GF-D8 (cell line): ENCODE measurements at places on chromosomes 11 and 22.

DNA sequence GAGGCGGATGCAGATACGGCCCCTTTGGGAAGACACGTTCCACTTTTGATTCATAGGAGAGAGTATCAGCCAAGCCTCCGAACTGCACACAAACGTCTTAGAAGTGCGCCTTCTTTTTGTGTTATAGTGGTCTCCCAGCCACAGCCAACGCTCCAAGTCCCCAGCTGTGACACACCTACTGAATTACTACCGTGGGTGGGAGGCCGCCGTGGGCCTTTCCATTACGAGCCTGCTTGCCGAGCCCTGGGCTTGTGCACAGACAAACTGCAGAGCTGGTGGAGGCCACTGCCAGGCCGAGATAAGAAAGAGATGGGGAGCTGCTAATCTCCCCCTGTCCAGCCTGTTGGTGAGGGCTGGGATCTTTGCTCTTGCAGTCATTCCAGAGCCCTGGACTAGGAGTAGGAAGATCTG lies 761 bp downstream of the HMBS start:
- DNase-seq = peak; percentile 68

DNA sequence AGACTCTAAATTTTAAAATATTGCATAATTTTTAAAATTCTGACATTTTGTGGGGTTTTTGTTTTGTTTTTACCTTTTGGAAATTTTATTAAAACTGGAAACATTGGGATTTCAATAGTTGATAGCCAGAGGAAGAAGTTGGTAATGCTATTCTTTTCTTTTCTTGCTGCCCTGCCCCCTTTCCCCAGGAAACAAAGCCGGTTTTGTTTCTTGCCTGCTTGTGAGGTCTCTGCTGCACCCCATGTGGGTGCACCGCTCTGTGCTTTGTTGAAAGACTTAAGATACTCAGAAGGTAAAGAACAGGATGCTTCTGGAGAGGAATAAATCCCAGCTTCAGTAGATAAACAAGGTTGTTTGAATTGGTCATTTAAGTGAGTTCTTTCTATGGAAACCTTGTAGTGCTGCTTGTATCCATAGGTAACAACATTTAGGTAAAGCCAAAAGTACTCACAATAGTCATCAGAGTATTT lies 87.5 kb downstream of the YAP1 start:
- no peak for DNase-seq

DNA sequence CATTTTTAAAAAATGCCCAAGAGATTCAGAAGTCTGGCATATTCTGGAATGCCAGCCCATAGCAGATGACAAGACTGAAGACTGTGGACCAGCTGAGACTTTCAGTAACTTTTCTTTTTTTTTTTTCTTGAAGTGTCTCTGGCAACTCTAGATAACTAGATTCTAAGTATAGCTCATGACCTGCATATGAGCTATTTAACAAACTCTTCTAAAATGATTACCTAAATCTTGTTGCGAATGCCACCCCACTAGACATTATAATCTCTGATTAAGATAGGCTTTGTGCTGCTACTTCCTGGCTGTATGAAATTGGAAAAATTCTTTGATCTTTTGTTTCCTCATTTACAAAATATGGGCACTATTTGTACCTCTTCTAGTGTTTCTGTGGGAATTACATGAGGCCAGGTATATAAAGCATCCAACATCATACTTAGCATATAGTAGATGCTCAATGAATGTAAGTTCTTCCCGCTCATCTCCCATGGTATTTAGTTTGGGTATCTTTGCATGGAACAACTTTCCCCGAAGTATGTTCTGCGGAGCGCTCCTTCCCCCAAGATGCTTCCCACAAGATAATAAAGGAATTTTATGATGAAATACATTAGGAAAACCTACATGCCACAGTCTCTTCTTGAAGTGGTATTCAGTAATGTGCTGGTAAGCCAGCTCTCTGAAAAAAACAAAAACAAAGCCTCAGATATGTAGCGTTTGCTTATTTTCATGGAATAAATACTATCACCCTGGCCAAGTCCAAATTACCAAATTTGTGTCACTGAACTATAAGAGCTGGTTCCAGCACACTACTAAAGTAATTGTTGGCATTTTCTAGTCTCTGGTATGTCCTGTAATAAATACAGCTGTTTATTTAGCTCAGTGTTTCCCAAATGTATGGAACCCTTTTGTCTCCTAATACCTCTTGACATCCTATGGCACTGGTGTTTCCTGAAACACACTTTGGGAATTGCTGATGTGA lies 86.8 kb upstream of the TIMP3 start:
- no peak for DNase-seq

DNA sequence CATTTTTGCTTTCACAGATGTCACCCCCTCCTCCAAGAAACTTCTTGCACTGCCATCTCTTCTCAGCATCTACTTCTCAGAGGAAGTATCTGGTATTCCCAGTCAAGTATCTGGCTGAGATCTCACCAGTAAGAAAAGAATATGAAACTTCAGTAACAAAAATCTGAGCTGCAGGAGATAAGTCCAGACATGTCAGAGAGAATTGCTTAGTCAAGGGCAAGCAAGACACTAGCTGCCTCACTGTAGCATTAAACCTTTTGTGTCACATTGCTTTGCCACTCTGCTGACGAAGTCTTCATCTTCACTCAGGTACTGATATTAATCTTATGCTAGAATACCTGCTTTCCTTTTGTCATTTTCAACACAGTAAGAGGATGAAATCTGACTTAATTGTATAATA lies 70.6 kb upstream of the ZC3H12C start:
- no peak for DNase-seq

DNA sequence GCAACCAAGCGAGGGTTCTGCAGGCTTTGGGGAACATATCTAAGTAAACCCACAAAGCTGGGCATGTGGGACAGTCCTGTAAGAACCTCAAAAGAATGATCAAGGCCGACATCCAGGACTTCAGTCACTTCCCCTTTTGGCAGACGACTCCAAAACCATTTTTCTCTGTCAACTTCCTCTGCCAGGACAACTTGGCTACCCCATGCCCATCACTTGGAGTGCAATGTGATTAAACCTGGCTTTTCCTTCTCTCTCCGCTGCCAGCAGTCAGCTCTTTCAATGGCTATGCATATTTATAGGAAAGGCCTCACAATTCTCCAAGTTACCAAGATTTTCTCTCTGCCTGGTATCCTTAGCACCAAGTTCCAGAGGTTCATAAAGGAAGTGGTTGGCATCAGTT lies 78.9 kb downstream of the C11orf58 start:
- DNase-seq = no peak

DNA sequence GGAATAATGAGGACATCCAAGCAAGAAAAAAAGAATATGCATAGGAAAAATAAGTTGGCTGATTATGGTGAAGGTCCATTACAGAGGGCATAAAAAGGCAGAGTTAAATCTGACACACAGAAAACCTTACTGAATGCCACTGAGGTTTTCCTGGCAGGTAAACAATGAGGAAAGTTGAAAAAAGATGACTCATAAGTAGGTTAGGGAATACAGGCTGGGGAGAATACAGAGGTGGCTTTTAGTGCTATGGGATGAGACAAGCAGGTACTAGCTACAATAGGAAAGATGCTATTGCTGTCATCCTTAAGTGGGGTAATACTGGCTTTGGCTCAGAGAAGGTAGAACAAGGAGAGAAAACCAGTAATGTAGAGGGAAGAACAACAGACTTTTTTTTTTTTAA lies 44.7 kb downstream of the CSTF3 start:
- DNase-seq = no peak

GRCh38 chr22:32324505-32325415 lies 32.9 kb upstream of the RFPL3 start:
- DNase-seq = no peak

- DNase-seq = no peak
Measured at GRCh38 chr11:27191639-27192038, 151.0 kb downstream of the BBOX1 start.

DNA sequence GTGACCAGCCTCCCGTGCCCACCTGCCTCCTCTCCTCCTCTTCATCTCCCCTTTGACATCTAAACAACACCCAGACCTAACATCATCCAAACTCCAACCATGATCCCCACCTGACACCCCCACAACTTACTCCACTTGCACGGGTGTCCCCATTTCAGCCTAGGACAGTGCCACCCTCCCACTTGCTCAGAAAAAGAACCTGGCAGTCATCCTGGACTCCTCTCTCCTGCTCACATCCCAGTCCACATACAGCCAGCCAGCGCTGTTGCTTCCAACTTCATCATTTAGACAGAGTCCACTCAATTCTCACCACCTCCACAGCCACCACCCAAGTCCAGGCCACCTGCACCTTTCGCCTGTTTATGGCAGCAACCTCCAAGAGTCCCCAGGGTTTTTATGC lies 485.7 kb downstream of the MN1 start:
- no peak for DNase-seq

DNA sequence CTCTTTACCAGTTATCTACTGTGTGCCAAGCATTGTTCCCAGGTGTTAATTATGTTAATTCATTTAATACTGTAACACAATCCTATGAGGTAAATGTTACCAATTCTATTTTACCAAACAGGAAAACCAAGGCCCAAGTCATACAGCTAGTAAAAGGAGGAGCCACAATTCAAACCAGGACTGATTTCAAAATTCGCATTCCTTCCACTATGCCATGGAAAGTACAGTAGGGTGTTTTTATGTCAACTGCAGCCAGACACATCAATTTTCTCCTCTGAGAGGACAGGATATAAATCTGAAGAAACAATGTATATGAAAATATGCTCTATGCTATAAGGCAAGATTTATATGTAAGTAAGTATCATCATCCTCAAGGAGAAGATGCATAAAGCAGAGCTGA lies 104.3 kb downstream of the RPL27A start:
- no peak for DNase-seq

DNA sequence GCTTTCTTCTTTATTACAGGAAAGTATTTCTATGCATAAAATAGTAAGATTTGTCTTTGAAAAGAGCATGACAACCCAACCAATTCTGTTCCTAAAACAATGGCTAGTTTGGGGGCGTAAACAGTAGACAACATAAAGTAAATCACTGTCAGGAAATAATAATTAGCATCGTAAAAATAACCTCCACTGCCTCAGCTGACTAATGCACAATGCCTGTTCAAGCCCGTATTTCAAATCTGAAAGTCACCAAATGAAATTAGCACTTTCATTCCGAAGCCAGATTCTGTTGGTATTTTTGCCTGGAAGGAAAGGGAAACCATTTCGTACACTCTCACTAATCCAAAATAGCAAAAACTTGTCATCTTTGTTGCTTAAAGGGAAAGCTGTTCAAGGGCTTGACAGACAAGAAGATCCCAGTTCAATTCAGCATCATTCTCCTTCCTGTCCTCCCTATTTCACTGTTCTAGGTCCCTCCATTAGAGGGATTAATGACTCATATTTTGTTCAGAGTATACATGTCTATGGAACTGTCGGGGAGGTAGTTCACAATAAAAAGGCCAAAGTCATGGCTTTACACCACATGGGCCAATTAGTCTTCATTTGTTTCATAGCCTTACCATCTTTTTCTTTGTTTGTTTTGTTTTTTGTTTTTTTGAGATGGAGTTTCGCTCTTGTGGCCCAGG lies 154.7 kb downstream of the CADM1 start:
- no peak for DNase-seq

GRCh38 chr11:34860034-34860433 lies 56.1 kb downstream of the APIP start:
- DNase-seq = no peak

- DNase-seq = no peak
Measured at GRCh38 chr22:46536537-46537224, 739 bp downstream of the CELSR1 start.

DNA sequence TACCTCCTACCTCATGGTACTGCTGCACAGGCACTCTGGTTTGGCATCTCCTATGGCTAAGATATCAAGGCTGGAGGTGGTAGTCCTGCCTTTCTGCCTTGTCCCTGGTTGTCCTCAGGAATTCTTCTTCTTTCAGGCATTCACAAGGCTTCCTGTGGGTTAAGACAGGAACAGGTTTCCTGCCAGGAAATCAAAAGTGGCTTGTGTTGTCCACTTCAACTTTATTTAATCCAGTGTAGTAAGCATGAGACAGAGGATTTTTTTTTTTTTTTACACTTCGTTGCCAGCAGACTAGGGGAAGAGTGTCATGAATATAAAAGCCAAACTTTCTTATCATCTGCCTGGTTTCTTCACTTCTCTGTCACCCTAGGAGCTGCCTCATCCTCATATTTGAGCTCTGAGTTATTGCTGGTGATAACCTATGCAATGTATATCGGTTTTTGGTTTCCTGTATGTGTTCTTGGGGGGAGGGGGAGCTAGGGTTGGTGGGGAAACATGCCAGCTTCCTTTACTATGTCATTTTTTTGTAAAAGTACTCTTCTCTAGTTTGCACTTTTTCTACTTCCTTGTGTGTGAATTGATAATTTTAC lies 50.2 kb downstream of the XKR3 start:
- DNase-seq = no peak

GRCh38 chr11:132714859-132715440 lies 817.4 kb downstream of the OPCML start:
- no peak for DNase-seq

DNA sequence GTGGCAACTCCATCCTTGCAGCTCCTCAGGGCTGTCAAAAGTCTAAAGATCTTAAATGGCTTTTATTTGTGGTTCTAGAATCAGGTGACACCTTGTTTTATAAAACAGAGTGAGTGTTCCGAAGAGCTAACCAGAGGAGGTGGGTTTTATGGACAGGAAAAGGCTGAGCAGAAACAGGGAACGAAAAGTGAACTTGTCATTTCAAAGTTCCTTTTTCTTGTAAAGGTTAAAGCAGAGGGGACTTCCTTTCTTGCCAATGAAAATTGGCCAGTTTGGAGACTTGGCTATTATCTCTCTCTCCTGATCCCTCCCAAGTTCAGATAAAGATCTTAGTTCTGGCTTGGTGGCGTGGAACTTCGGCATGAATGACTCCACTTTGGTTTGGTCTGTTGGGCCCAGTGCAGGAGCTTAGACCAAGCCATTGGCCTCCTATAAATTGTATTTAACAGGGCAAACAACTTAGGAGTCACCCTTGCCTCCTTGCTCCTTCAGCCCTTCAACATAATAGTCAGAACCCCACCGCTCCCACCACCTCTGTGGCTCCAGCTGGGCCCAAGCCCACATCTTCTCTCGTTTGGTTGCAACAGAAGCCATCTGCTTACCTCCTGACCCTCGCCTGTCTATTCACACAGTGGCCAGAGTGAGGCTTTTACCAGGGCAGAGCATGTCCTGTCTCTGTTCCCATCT lies 102.4 kb upstream of the THY1 start:
- peak; percentile 92 for DNase-seq

DNA sequence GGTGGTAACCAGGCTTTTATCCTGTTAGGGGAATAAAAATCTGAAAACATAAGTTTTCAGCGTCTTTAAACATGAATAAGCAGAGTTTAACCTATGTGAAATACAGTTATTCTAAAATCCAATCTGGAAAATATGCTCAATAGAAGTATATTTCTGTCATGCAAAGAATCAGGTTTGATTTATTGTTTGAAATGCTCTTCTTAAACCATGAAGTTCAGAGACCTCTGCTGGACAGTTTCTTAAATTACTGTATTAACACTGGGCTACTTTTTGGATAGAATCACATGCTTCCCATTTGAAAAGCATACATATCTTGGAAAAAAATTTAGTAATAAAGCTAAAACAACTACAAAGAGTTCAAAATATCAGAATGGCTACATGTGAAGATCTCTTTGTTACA lies 25.4 kb downstream of the APIP start:
- no peak for DNase-seq

GRCh38 chr11:78293536-78293935 lies 104.8 kb downstream of the USP35 start:
- no peak for DNase-seq

GRCh38 chr22:21936151-21936775 lies 16.4 kb downstream of the PPM1F start:
- DNase-seq = peak; percentile 93
